ENCODE measurements at places on chromosomes 7 and 10. TPM values are rescaled to one million over a fixed set of nuclear protein-coding genes. Genes with fewer than 3 reads are reported as not detected.

DNA sequence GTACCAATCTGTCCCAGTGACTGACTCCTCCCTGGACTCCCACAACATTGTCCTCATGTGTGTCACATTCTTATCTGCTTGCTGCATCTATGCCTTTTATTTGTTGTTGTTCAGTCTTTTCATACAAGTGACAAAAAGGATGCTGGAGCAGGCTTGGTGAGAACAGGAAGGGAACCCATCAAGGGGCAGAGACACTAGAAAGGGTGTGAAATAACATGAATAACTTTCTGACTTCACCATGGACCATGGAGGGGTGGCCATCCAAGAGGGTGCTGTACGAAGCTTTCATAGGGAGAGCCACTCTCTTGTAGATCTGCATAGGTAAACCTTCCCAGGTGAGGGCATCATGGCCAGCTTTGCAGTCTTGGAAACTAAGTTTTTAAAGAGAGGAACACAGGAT is 14.5 kb downstream of the GIMAP8 start:
- DNase-seq: no peak

DNA sequence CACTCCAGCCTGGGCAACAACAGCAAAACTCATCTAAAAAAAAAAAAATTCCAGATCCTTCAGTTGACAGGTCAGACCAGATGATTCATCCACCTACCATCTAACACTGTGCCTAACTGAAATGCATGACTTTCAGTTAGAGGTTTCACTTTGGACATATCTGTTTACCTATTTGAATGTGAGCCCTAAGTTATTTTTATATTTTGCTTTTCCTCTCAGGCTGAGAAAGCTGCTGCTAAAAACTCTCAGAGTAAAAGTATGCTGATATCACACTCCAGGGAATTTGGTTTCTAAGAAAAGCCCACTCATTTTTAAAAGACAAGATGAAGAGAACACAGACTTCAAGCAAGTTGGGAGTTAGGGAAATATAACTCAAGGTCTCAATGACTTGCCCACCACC is 126.0 kb downstream of the SGMS1 start:
- DNase-seq: no peak

- no peak for DNase-seq
These were observed 35.0 kb upstream of the ARHGAP12 start for GRCh38 chr10:31963589-31963980.

GRCh38 chr10:110756876-110757275 is 112.7 kb downstream of the RBM20 start:
- DNase-seq: no peak

DNA sequence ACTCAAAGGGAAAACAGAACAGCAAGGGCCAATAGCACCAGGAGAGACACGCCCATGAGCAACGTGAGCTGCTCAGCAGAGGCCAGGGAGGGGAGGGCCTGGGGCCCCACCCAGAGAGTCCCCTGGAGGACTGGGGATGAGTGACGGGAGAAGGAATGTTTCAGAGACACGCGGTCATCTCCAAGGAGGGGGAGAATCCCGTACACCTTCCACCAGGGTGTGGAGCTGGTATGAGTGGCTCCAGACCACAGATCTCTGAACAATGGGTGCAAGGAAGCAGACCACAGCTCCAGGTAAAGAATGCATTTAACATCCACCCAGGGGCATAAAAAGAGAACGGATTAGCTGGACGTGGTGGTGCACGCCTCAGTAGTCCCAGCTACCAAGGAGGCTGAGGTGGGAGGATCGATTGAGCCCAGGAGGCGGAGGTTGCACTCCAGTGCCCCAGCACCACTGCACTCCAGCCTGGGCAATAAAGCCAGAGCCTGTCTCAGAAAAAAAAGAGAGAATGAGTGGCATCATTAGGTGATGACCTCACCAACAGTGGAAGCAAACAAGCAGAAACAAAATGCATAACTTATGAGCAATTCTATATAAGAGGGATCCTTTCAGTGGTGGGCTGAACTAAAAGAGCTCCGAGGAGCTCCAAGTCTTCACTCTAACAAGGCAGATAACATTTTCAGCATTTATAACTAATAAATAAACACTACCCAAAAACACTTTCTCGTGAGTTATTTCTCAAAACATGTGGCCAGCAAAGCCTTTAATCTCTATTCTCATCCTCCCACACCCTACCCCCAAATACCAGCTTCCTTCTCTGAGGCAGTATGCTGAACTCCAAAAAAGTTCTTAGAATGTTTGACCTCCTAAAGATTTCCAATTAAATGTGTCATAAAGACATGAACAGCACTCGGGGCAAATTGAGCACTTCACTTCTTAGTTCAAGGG is 12.5 kb downstream of the PSAP start:
- DNase-seq: no peak

GRCh38 chr7:1619152-1620079 is 49.6 kb upstream of the PSMG3 start:
- DNase-seq: no peak

- DNase-seq: no peak
These were observed 4.5 kb downstream of the CPED1 start for GRCh38 chr7:120992965-120993494.

DNA sequence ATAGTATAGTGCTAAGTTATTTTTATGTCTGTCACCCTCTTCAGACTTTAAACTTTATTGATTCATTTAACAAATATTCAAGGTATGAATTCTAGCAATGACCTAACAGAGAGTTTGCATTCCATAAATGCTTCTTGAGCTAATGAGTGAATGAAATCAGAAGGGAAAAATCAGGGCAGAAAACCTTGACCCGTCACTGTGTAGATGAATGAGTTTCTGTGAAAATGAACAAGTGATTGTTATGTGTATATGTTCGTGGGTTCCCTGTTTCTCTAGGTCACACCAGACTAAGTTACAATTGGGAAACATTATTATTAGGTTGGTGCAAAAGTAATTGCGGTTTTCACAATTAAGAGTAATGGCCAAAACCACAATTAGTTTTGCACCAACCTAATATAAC is 30.1 kb downstream of the APBB1IP start:
- no peak for DNase-seq

DNA sequence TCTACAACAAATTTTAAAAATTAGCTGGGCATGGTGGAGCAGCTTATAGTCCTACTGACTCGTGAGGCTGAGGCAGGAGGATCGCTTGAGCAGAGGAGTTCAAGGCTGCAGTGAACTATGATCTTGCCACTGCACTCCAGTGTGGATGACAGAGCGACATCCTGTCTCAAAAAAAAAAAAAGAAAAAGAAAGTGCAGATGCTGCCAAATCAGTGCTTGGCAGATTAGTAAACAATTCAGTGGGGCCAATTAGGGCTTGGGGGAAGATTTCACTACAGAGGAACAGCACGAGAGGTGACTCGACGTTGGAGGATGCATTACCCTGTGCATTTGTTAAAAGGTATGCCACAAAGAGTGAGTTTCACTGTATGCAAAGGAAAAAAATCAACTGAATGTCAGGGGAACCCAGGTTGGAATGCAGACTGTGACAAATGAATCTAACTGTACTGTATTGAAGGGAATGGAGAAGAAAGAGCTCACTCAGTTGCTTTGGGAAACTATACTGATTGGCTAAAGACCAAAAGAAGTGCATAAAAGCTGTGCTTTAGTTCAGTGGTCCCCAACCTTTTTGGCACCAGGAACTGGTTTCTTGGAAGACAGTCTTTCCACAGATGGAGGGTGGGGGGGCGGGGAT is 31.6 kb downstream of the GARIN1A start:
- DNase-seq: no peak

DNA sequence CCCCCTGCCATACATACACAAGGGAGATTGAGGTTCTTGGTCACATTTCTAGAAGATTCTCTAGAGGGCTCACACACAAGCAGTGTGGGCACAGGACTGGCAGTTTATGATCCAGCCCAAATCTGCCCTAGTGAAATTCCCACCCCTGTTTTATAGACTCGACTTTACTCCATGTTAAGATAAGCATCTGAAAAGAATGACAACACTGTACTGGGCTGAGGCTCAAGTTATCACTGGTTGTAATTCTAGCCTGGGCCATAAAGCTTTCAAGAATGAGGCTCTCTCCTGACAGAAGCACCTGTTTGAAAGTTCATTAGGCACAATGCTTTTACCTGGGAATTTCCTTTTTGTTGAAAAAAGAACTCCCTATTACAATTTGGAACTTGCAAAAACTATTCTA is 195.6 kb upstream of the GLI3 start:
- no peak for DNase-seq

GRCh38 chr7:47299496-47299895 is 282.4 kb downstream of the TNS3 start:
- no peak for DNase-seq

DNA sequence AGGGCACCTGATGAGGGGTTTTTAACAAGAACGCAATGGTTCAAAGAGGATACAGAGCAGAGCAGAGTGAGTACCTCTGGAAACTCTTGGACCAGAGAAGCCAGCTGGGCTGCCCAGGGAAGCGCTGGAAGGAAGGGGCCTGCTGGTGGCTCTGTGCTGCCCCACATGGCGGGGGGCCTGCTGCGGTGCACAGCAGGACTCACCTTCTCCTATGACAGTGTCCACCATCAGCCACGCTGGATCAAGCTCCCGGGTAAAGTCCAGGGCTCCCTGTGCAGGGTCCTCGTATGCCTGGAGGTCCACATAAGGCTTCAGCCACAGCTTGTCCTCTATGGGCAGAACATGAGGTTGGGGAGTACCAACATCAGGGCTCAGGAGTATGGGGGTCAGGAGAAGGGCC is 12.5 kb downstream of the EPHA1 start:
- no peak for DNase-seq

GRCh38 chr10:57696641-57697040 is 571.1 kb downstream of the IPMK start:
- no peak for DNase-seq

GRCh38 chr7:29763266-29763665 is 43.0 kb upstream of the WIPF3 start:
- no peak for DNase-seq

Gene C10orf67
- not detected for total RNA-seq

Gene GPR26
- total RNA-seq: not detected

Gene RASA4
- 70.6 TPM for total RNA-seq

Gene ODAD2
- total RNA-seq: 2.5 TPM

Gene OR6V1
- total RNA-seq: not detected

Gene PALS2
- 7.6 TPM for total RNA-seq
